ENCODE measurements at places on chromosomes 12 and 14. TPM values are rescaled to one million over a fixed set of nuclear protein-coding genes. Genes with fewer than 3 reads are reported as not detected.

Gene PTCSC3
- total RNA-seq = not detected

Gene CHMP4A
- total RNA-seq = 14.6 TPM

Gene INHBE
- total RNA-seq = 181 TPM

Gene RERGL
- total RNA-seq = 0.19 TPM

Gene PABPN1
- 59.6 TPM for total RNA-seq

Gene DLK1
- not detected for total RNA-seq

Gene EPYC
- total RNA-seq = not detected

Gene OR6C2
- total RNA-seq = not detected
